EL (cell line): ENCODE measurements at places on chromosomes 2 and 18.

GRCh38 chr2:227921648-227922047 is 50.2 kb downstream of the DAW1 start:
- DNase-seq: no peak

DNA sequence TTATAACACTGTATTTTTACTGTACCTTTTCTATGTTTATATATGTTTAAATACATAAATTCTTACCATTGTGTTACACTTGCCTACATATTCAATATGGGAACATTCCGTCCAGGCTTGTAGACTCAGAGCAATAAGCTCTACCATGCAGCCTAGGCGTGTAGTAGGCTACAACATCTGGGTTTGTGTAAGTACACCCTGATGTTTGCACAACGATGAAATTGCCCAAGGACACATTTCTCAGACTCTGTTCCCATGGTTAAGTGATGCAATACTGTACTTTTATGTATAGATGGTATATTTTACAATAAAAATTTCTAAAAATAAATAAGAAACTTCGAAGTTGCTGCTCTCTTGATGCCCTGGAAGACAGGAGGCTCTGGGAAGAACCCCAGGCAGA is 38.4 kb downstream of the YPEL5 start:
- DNase-seq: no peak

- DNase-seq: no peak
These were observed 94.9 kb downstream of the MGAT5 start for GRCh38 chr2:134348760-134349159.

DNA sequence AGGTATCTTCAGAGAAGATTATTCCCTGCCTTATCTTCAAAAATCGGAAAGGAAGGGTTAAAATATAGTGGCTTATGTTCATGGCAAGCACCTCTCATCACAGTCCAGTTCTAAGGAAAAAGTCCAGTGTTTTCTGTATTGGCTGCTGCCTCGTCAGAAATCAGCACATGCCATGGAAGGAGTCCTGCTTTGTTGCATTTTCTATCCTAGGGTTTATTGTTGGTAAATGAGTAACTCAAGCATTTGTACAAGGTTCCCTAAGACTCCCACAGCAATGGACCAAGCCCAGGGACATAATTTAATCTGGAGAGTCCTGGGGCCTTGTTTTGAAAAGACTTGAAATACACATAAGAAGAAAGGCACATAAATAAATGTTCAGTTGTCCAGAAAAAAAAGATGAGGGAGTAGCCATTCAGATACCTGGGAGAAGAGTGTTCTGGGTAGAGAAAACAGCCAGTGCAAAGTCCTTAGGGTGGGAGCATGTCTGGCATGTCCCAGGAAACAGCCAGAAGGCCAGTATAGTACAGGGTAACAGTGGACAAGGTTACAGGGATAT is 26.4 kb downstream of the NBEAL1 start:
- DNase-seq: no peak

DNA sequence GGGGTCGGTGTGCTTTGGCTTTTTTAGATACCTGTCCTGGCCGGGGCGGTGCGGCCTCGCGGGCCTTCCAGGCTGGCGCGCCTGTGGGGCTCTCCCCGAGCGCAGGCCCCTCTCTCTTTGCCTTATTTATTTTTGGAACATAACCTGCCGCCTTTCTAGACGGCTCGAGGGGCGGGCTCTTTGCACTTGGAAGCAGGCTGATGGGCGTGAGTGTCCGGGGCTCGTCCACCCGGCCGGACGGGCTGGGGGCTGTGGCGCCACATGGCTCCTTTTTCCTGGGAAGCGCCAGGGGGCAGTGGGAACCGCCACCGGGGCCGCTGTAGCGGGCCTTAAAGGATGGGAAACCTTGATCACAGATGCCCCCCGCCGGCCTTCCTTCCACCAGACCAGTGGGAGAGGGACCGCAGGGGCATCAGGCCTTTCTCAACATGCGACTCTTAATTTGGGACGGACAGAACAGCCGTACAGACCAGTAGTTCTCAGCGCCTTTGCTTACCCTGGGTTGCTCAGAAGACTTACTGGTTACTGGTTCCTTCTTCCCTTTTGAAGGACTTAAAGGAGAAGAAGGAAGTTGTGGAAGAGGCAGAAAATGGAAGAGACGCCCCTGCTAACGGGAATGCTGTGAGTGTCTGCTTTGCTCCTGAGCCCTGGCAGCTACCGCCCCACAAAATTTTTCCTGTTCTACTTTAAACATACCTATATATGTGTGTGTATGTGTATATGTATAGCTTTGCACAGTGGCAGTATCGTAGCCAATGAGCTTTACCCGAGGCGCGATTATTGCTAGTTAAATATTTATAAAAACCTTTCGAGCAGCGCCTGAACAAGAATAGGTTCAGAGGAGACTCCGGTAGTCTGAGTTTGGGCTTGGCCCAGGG is 2.7 kb downstream of the PTMA start:
- peak; percentile 35 for DNase-seq

DNA sequence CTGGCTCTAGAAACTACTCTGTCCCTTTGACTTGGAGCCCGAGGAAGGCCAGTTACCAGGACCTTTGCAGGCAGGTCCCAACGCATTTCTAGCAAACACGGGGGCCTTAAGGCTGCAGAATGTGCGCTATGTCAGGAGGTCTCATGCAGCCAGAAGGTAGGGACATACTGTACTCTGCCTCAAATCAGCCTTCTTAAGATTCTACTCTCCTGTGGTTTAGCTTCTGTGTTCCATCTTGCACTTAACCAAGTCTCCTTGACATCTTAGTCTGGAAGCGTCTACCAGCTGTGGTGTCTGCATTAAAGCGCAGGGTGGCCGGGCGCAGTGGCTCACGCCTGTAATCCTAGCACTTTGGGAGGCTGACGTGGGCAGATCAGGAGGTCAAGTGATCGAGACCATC is 65.5 kb downstream of the STEAP3 start:
- DNase-seq: no peak

- DNase-seq: peak; percentile 93
These were observed 605.5 kb downstream of the EPHA4 start for GRCh38 chr2:220966636-220967035.

DNA sequence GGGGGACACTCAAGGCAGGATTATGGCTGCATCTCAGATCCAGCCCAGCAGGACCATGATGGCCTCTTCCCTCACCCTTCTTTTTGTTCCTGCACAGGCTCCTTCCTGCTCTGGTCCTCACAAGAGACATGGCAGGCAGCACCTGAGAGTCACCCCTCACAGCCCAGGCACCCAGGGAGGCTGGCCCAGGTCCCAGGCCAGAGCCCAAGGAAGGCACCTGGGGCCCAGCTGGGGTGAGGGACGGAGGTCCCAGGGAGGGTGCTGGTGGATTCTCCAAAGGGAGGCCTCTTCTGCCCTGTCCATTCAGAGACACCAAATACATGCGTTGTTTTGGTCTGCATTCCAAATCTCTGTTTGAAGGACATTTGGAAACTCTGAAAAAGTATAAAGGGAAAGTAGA is 285.4 kb upstream of the HS6ST1 start:
- DNase-seq: no peak

GRCh38 chr2:208999911-209000310 is 423.9 kb upstream of the MAP2 start:
- no peak for DNase-seq

- DNase-seq: no peak
These were observed 167.0 kb downstream of the PTH2R start for GRCh38 chr2:208573569-208573968.

- DNase-seq: no peak
These were observed 49.1 kb downstream of the FASTKD2 start for GRCh38 chr2:206814498-206814897.

DNA sequence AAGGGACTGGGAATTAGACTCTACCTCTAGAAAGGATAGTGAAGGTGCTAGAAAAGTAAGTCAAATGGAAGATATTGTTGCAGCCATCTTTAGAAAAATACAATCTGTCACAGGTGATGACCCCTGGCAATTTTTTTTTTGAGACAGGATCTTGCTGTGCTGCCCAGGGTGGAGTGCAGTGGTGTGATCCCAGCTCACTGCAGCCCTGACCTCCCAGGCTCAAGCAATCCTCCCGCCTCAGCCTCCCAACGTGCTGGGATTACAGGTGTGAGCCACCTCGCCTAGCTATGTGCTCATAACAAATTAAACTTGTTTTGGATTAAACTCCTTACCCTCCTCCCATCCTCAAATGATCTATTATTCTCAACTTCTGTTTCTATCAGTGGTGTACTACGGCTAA is 3.8 kb upstream of the GIGYF2 start:
- no peak for DNase-seq

DNA sequence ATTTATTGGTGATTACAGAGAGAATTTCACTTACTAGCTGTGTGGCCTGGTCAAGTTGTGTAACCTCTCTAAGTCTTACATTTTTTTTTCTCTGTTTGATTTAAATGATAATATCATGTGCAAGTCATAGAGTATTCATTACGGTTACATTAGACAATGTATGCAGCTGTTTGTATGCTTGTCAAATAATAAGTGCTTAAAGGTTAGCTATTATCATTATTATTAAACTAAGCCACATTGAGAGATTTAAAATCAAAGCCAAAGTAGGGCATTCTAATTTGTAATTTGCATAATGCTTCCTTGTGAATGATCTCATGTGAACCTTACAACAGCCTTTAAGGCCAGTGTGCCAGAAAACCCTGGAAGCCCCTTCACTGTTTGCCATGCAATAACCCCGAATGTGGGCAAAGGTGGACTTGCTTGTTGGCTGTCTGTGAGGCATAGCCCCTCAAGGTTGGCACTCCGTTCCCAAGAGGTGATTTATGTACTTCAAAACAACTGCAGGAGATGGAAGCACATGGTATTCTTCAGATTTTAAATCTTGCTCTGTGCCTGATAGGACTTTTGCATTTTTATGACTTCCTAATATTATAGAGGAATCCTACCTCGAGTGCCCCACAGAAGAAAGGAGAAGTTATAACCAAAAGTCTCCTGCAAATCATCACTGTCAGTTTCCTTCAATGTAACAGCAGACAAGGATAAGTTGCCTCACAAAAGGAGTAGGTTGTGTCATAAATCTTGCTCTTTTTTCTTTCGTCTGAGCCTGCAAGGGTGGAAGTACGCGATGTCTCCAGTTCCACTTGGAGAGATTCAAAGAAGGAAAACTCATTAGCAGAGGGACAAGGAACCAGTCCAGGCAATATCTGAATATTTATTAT is 272.0 kb downstream of the TGIF1 start:
- no peak for DNase-seq

GRCh38 chr18:11663439-11664029 is 25.5 kb upstream of the GNAL start:
- no peak for DNase-seq

GRCh38 chr2:144358374-144358964 is 161.4 kb downstream of the ZEB2 start:
- no peak for DNase-seq

DNA sequence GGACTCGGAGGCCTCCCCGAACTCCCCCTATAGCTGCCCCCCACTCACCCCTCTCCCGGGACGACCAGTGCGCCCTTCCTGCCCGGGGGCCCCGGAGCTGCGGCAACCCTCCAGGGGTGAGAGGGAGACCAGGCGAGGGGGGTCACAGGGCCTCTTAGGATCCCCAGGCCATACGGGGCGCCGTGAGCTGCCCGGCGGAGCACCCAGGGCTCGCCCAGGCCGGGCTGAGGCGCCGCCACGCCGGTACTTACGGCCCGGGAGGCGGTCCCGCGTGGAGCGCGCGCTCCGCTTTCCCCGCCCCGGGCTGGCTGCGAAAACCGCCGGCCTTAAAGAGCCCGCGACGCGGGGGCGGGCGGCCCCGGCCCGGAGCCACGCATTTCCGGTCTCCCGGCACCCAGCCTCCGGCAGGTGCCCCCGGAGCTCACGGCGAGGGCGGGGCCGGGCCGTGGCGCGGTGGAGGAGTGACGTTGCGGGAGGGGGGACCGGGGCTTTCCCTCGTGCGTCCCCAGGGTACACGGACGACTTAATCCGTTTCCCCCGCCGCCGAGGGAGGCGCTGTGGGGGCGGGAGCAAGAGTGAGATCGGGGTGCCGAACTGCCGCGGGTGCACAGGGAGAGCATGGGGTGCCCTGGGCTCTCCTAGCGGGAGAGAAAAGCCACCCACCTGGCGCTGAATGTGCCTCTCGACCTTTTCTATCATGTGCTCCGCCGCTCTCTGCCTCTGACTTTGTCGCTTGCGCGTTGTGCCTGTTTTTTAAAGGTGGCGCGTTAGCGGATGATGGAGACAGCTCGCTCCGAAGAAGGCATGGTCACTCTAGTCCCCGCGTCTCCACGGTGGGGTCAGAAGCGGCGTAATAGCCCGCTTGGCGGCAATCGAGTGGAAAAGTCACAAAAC is at the start of gene METTL21A:
TSS of gene METTL21A (minus strand) at position 381 of the 894 bp plus-strand sequence. CDS start 1,019 bp downstream, outside the sequence.
- peak; percentile 89 for DNase-seq

- DNase-seq: peak; percentile 73
These were observed 40.0 kb downstream of the TEX44 start for GRCh38 chr2:231632559-231633142.

- DNase-seq: no peak
These were observed 23.5 kb downstream of the SLC8A1 start for GRCh38 chr2:40428439-40428838.

DNA sequence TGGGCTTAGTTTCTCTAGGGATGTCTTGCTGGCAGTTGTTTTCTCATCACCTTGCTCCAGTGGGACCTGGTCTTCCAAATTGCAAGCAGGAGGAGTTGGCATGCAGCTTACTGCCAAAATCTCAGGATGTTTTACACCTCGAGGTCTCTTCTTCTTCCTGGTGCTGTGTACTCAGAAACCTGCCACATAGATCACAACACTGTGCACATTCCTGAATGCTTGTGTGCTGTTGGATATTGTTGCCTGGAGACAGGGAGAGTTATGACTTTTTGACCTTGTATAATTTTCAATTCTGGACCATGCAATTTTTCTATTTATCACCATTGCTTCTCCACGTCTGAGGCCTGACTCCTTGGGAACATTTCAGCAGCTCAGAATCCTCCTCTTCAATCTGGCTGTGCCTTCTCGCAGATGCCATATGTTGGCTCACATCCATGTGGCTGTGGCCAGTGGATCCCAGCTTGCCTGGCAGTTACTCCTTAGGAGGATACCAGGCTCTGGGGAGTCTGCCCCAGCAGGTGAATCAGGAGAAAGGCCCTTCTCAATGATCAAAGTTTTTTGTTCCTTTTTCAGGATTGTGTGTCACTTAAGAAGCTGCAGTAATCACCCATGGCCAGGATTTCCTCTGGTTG is 489.3 kb downstream of the TSN start:
- DNase-seq: no peak

DNA sequence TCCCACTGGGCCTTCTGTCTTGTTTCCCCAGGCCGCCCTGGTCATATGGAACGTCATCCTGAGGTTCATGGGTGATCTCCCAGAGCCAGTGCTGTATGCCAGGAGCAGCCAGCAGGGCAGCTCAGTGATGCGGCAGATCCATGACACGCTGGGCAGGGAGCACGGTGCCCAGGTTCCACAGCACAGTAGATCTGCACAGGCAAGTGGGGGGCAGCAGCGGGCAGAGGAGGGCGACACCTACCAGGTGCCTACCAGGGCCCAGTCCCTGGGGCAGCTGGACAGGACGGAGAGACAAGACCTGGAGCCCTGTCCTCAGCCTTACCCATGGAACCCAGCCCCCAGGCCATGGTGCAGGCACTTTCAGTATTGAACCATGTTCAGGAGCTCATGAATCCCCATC is 36.1 kb upstream of the GPR17 start:
- DNase-seq: no peak

GRCh38 chr2:160893581-160893980 is 266.6 kb upstream of the TANK start:
- DNase-seq: no peak
